Neural progenitor cell (in vitro differentiated cells): ENCODE measurements at places on chromosomes 6 and 20. TPM values are rescaled to one million over a fixed set of nuclear protein-coding genes. Genes with fewer than 3 reads are reported as not detected.
A peak's percentile ranks its signal among the peaks of the same experiment; 100 is the strongest.

Gene ANGPT4
- total RNA-seq, result 0.06 and 0.19 TPM in 2 replicates

Gene CCN2
- 46.7 and 54.5 TPM in 2 replicates for total RNA-seq

DNA sequence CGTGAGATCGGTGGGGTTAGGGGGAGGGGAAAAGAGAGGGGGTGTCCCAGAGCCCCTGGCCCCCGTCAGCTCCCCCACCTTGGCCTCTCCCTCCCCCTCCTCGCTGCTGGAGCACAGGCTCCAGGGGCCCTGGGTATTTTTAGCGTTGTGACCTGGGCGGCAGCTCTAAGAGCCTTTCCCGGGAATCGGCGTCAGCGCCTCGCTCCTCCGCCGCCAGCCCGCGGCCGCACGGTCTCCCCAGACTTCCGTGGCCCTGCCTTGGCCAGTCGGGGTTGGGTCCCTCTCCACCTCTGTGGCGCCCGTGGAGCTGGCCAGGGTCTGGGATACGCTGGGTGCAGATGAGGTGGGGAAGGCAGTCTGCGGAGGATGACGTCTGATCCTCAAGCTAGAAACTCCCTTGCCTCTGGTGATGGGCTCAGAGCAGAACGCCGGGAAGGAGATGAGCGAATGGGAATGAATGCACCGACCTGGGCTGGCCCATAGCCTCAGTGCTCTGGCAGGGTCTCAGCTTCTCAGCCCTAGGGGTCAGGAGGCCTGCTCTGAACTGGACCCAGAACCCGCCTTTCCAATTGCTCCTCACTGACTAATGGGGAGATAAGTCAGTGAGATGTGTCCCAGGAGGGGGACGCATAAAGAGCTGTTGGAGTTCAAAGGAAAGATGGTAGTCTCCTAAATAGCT, 883 bp upstream of the DBNDD2 start:
- peak; percentile 55 for DNase-seq

- DNase-seq, result no peak
Measured at GRCh38 chr20:1212023-1212422, 8.8 kb downstream of the C20orf202 start.

GRCh38 chr20:11651138-11651537, 266.6 kb upstream of the BTBD3 start:
- DNase-seq, result no peak

DNA sequence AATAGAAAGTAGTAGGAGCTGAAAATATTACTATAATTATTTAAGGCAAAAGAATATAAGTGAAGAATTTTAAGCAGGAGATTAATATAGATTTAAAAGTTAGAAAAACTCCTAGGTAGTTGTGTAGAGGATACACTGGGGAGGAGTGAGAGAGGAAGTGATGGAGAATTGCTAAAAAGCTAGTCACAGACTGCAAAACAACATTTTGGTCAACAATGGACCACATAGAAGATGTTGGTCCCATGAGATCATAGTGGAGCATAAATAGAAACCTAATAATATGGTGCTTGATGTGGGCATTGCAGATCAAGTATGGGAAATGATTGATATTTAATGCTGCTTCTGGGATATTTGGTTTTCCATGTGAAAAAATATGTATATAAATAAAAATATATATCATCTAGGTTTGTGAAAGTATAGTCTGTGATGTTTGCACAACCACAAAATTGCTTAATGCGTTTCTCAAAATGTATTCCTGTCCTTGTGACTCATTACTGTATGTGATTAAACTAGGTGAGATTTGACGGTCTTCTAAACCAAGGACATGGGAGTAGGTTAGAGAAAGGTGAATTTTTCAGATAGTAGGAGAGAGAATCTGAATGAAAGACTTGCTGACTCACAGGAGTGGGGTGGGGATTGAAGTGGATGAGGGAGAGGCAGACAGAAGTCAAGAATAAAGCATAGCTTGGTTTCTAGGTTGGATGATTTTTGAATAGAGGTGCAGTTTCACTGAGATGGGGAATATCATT, 174.0 kb downstream of the BCKDHB start:
- no peak for DNase-seq

Gene OLIG3
- not detected in 2 replicates for total RNA-seq
